ENCODE measurements at places on chromosomes 2 and 18.

GRCh38 chr2:77387324-77387723 lies 134.9 kb downstream of the LRRTM4 start:
- no peak for DNase-seq

DNA sequence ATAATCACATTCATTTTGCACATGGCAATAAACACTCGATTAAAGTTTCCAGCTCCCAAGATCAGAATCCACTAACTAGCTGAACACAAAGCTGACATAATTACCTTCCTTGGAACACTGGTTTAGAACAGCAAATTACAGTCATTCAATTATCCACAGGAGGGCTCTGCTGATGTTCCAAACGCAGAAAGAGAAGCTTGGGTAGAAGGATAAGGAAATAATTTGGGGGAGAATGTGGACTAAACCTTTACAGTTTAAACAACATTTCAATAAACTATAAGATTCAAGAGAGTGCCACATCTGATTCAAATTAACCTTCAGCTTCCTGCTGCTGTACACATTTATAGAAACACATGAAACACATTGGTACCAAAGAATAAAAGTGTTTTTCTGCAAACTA lies 67.8 kb upstream of the ARL4C start:
- DNase-seq: peak; percentile 60

DNA sequence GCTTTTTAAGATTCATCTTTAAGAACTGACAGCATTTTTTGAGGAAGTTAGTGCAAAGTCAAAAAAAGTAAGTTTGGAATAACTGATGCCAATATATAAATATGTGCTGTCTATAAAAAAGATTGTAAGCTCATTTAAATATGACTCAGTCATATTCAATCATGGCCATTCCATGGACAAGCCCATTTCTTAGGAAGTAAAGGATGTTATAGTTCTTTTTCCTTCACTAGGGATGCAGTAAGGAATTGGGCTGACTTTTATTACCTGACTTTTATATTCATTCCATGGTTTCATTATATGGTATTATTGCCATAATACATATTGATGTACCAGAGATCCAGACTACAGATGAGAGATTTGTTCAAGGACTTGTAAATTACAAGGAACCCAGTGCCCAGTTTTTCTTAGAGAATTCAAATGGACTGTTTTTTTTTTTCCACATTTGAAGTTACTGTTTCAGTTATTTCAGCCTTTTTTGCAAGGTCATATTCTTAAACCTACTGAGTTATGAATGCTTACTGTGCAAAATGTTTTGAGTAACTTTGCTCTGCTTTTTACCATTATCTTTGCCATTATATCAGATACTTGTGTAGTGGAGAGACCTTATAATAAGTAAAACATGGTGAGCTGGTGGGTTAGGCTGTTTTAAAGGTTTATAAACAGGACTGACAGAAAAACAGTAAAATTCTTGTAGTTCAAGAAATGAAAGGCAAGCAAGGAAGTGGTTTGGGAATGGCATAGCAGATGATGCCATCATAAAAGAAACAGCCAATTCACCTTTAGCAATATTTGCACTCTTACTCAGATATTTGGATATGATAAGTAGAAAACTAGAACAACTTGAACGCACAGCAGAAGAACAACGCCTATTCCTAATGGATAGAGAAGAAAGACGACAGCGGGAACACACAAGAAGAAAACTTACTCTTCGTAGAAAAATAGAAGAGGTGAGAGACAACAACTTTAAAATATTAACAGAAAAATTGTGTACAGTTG lies 7.6 kb downstream of the FSIP2 start:
- no peak for DNase-seq

DNA sequence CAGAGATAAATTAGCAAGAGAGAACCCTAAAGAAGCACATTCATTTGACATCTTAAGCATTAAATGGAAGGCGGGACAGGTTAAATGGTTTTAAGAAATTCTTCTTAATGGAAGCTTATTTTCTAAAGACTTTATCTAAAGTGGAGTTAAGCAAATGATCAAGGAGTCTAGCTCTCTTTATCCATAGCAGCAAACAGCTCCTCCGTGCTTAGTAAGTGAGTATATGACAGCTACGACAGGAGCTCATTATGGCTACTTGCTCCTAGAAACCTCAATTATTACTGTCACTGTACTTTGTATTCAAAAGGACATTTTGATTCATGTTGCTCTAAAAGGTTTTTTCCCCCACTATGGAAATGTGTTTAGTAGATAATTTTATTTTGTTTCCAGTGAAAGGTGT lies 444.9 kb downstream of the TMX3 start:
- DNase-seq: no peak

GRCh38 chr18:44943311-44943881 lies 262.7 kb downstream of the SETBP1 start:
- DNase-seq: no peak

DNA sequence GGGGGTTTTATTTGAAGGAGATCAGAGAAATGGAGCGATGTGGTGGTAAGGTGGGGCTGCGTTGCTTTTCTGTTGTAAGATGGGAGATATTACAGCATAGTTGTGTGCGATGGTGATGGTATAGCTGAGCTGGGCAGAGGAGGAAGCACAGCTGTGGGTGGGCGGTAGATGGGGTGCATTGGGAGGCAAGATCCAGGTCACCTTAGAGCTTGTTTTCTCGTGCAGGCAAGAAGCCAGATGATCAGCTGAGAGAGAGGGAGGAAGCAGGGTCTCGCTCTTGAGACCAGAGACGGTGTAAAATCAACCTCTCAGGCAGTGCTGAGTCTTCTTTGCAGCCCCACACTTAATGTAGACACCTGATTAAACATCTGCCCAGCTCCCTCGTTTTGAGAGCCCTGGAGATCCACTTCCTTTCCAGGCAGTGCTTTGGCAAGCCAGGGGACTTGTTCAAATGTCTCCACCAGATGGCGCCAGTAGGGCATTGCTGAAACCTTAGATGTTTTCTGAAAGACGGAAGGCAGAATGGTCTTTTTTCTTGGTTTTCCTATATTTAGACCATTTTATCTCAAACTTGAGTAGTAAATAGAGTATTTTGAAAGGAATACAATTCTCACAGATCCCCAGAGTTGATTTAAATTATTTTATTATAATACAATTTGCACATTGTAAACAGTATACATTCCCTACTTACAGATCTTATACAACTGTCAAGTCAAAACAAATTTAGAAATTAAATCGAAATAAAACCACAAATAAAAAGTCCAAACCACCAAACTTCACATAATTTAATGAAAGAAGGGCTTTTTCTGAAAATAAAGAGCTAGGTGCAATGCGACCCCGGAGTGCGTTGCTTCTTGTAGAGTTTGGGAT lies 21.1 kb upstream of the LYPD6B start:
- peak; percentile 65 for DNase-seq

- DNase-seq: peak; percentile 60
Observed at GRCh38 chr2:103161456-103162289, 399.8 kb downstream of the TMEM182 start.

DNA sequence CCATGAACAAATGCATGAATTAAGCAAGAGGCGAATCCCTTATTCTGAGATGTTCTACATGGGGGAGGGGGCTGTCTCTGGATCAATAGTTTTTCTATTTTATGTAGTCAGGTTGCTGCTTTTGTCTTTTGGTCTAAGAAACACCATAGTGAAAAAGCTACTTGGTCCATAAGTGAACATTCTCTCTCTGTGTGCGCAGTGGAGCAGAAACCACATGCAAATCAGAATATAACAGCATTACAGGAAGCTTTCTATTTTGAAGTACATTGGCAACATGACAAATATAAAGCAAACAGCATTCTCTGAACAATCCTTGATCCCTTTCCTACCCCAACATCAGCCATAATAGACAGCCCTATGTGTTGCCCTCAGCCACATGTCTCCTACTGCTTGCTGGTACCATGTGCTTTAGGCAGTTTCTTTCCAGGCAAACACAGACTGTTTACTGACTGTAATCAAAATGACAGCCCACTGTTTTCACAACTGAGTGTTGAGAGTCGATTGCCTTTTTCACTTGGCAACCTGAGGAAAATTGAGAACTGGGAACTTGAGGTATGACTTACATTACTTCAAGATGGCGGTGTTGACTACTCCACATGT lies 10.6 kb downstream of the SCN3A start:
- peak; percentile 96 for DNase-seq

DNA sequence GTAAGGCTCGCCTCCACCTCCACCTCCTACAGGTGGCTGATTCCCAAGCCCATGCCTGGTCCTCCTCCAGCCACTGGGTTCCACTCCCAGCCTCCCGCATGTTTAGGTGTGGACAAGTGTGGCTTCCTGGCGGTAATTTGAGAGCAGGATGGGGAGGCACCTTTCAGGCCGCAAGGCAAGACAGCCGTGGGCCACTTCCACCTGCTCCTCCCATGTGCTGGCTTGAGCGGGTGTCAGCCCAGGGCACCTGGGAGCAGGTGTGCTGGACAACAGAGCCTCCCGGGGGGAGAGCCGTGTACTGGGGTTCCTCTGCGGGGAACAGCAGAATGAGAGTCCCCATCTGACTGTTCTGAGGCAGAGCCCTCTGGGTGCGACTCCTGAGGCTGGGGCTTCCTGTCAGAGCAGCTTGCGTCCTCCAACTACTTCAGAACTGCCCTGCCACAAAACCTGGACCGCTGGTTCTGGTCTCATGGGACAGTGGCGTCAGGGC lies 83.9 kb downstream of the TPO start:
- DNase-seq: no peak

DNA sequence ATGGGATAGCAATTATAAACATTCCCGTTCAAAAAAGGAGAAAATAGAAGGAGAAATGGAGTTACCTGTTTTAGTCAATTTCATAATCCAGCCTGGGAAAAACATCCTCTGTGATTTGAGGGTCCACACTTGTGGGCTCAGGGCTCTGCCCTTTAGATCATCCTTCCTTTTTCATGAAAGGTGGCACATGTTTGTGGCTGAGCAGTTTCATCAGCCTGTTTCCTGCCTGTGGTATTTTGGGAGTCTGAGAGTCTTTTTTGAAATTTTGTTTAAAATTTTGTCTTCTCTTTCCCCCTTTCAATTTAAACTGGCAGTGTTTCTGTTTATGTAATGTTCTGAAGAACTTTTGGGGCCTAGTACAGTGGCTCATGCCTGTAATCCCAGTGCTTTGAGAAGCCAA lies 84.0 kb downstream of the KIAA1328 start:
- DNase-seq: no peak

GRCh38 chr18:25927830-25928229 lies 162.6 kb downstream of the SS18 start:
- DNase-seq: no peak

DNA sequence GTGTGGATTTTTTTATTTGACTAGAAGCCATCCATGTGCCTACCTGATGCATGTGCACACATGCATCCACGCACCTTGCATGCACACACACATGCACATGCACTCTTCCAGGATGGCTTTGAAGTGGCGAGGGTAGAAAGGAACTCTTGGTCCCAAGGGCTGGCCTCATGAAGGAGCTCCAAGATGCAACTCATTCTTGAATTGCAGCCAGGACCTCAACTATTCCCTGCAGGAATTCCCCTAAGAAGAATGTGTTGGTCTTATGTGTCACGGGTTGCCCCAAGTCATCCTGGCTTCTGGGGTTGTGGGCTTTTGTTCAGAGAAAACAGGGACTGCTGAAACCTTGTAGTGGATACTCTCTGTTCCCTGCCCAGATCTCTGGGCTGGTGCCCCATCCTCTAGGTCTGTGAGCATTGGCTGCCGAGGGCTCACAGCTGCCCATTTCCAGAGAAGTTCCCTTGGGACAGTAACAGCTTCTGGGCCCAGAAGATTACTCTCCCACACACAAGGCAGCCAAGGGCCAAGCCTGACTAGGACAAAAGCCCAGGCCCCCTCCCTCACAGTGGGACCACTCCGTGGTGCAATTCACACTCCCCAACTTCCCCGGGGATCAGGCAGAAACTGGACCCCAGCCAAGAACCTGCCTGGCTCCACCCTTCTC lies 137.6 kb downstream of the COPS8 start:
- DNase-seq: no peak

DNA sequence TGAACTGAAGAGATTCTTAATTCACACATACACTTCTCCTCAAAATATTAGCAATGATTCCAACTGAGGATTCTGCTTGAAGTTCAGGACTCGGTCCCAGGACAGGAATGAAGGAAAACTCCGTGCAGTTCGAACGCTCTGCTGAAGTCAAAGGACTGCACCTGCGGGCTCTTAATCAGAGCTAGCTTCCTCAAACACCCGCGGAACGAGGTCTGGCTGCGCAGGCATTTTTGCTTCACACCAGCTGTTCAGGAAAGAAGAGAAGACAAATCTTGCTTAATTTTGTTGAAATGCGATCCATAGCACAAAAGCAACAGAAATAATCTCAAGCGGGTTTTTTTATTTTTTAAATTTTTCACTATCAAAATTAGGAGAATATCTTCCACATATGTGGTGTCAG lies 175.6 kb downstream of the LAMA1 start:
- no peak for DNase-seq

- no peak for DNase-seq
Observed at GRCh38 chr2:209592106-209592505, 168.3 kb downstream of the MAP2 start.

GRCh38 chr2:178109813-178110212 lies 2.4 kb upstream of the RBM45 start:
- DNase-seq: peak; percentile 58

GRCh38 chr18:2147476-2148230 lies 423.7 kb downstream of the METTL4 start:
- DNase-seq: no peak

DNA sequence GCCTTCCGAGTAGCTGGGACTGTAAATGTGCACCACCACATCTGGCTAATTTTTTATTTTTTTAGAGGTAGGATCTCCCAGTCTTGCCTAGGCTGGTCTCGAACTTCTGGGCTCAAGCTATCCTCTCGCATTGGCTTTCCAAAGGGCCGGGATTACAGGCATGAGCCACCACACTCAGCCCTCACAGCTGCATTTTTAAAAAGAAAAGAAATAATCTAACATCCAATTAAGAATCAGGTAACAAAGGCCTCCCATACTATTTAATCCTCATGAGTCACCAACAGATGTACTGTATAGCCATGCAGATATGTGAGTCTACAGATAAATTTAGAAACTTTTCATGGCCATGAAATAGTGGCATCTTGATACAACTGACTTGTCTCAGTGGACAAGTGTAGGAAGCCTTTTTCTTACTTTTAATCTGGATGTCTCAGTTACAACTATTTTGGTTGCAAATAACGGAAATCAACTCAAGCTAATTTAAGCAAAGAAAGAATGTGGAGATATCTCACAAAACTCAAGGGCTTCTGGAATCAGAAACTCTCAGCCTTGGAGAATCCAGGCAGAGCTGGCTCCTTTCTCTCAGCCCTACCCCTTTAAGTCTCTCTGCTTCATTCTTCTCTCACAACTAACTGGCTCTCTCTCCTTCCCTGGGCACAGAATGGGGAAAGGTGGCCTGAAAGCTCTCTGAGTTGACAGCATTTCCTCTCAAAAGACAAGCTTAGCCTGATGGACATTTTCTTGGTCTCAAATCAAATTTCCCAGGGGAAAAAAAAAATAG lies 12.8 kb upstream of the PPM1B start:
- no peak for DNase-seq

- no peak for DNase-seq
Observed at GRCh38 chr18:8386669-8387380, 222.4 kb upstream of the RAB12 start.

DNA sequence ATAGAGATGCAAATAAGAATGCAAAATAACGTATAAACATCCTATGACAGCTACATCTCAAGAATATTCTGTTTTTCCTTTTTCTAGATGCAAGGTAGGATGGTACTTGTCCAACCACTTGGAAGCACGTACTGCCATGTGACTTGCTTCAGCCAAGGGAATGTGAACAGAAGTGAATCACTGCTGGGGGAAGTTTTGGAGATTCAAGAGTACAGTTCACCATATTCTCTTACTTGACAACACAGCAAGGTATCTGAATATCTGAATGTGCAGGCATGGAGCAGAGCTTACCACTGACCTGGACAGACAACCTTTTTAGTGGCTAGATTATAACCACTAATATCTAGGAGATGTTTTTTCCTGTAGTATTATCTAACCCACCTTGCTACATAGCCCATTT lies 53.0 kb downstream of the TRIP12 start:
- DNase-seq: no peak

Data from DMS153 (cell line).